ENCODE measurements at places on chromosomes 12 and 14.

- DNase-seq: no peak
These were observed 42.0 kb upstream of the NUDT4 start for GRCh38 chr12:93335603-93336162.

DNA sequence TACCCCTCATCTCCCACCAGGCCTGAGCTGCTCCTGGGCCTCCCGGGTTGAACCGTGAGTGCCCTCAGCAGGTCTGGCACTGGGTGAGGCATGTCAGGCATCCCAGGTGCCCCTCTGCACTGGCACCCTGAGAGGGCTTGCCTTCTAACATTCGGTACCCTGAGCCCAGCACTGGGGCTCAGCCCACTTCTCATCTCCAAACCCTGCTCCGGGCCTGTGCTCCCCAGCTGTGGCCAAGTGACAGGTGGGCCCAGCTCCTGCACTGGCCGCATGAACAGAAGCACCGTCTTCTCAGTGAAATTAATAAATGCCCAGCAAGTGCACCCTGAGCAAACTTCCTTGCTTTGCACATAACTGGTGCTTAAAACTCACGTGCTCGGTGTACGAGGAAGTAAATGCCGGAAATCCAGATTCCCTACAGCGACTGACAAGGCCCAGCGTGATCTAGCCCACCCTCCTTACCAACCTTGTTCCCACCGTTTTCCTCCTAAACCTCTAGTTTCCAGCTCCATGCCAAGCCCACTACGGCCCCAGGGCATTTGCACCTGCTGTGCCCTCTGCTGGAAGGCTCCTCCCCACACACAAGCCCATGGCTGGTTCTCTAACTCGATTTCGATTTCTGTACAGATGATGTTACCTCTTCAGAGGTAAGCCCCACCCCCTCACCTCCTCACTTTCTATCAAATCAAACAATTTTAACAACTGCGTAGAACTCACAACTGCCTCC is 115.2 kb upstream of the NCOR2 start:
- DNase-seq: no peak

DNA sequence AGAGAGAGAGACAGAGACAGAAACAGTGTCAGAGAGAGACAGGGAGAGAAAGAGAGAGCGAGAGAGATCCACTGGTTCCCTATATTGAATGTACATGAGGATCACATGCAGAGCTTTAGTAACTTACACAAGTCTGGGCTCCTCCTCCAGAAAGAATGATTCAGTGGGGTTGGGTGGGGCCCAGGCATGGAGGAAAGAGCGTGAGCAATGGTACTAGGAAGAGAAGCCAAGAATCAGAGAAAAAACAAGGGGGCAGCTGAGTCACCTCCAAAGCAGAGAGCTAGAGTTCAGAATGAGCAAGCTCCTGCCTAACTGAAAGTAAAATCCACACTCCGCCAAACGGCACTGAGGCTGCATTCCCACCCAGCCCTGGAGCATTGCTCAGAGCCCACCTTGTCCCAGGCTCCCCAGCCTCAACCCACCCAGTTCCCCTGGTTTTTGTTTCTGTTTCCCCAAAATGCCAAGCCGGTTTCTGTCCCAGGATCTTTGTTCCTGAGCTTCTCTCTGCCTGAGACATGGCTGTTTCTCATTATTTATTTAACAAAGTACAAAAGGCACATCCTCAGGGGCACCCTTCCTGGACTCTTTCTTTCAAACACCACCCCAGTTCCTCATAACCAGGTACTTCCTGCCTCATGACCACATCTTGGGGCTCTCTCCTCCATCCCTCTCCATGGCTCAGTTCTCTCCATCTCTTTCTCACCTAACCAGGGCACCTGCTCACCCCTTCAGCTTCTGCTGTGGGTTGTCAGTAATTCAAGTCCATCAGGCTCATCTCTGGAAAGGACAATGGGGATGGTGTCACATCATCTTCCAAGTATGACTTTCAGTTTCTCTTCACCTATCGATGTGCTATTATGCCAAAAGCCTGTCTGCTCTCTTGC is 670.3 kb upstream of the TBX3 start:
- no peak for DNase-seq

DNA sequence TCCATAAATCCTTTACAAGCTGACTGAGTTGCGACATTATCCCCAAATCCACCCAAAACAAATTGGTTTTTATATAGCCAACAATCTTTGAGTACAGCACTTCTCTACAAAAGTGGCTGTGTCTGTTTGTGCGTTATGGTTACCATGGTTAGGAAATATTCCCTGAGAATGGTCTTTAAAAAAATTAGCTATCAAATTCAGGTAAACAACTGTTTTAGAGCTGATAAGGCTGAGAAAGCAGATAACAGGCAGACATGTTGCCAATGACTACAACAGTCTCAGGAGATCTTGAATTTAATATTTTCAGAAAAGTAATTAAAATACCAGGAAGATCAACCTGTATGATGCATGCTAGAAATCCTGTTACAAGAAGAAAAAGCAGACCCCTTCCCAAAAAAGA is 248.0 kb downstream of the RASSF9 start:
- DNase-seq: no peak

DNA sequence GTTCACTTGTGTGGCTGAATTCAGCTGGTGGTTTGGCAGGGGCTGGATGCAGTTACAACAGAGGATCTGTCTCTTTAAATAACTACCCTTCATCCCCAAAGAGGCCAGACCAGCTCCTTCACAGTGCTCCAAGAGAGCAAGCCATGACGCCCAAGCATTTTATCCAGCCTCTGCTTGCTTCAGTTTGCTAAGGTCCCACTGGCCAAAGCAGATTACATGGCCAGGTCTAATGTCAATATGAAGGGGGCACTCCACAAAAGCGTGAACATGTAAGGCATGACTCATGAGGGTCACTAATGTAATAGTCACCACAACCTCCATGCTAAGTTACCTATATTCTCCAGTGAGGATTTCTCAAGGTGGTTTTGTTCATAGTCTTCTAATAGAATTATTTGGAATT is 62.9 kb downstream of the MARK3 start:
- DNase-seq: no peak

DNA sequence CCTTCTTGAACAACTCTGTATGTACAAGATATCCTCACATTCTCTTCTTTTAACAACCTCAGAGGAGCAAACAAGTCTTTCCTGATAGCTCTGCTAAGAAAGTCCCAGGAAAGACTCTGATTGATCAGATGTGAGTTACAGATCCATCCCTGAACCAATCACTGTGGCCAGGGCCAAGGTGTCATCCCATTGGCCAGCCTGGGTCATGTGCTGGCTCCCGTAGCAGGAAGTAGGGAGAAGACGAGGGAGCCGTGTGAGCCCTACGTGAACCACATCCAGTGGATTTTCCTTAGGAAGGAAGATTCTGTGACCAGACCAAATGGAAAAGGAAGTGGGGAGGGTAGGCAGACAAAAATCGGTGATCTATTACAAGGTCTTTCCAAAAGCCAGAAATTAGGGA is 5.6 kb downstream of the P2RX7 start:
- DNase-seq: no peak

Data from stimulated activated CD4-positive, alpha-beta T cell treated with anti-CD3 and anti-CD28 coated beads, Interleukin-4, amount 100 ng/mL, for 48 hours (primary cell).